SJCRH30 (cell line): ENCODE measurements at places on chromosomes 7 and 10. TPM values are rescaled to one million over a fixed set of nuclear protein-coding genes. Genes with fewer than 3 reads are reported as not detected.

Gene WBP1L
- 24.1 TPM in 2 replicates for total RNA-seq

DNA sequence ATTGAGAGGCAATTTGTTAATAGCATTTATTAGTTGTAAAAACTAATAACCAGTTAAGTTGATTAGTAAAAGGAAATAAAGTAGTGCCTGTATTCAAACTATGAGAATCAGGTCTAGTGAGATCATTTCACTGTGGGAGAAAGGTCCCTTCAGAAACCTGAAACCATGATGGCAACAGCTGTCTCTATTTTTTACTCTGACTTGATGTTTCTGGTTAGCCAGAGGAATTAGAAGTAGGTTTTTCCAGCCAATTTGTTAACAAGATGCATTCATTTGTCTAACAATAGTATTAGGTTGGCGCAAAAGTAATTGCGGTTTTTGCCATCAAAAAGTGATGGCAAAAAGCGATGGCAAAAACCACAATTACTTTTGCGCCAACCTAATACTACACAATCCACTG is 272.2 kb upstream of the YAE1 start:
- no peak overlapping the region for H3K4me3 ChIP-seq
- DNase-seq, result peak; percentile 62
- H3K27ac ChIP-seq, result no peak overlapping the region
- H3K36me3 ChIP-seq, result no peaks in the 10 kb centered on the region

GRCh38 chr10:48404646-48405045 is 98.2 kb downstream of the MAPK8 start:
- no peaks in the 10 kb centered on the region for H3K27me3 ChIP-seq
- DNase-seq, result no peak
- H3K4me1 ChIP-seq, result peaks cover 16% of the 10 kb centered on the region
- no peaks in the 10 kb centered on the region; the same call in 1 of the 2 replicates for H3K36me3 ChIP-seq
- no peak overlapping the region for H3K27ac ChIP-seq

Gene MYL7
- total RNA-seq, result not detected in 2 replicates

DNA sequence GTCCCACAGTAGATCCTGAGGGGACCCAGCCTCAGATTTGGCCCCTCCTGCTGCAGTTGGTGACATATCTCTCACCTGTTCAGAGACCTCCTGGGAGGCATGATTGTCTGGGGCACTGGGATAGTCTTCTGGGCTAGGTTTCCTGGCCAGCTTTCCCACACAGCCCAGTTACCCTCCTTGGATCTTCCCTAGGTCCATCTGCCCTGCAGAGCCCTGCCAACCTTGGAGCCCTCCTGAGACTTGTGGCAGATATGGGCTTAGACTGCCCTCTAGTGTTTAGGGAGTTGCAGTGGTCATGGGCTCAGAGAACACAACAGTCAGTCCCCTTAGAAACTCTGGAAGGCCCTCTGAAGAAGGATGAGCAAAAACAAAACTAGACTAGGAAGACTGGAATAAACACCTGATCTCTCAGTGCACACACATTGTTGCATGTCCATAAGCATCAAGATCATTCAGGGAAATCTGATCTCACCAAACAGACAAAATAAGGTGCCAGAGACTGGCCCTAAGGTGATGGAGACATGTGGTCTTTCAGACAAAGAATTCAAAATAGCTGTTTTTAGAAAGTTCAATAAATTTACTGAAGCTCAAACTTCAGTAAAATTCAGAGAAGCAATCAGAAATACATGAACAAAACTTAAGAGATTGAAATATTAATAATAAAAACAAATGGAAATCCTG is 324.6 kb downstream of the ATRNL1 start:
- no peak overlapping the region for H3K27ac ChIP-seq
- DNase-seq, result peak; percentile 73
- no peaks in the 10 kb centered on the region for H3K36me3 ChIP-seq
- H3K27me3 ChIP-seq, result no peaks in the 10 kb centered on the region
- H3K4me3 ChIP-seq, result no peak overlapping the region
- no peaks in the 10 kb centered on the region for H3K4me1 ChIP-seq

DNA sequence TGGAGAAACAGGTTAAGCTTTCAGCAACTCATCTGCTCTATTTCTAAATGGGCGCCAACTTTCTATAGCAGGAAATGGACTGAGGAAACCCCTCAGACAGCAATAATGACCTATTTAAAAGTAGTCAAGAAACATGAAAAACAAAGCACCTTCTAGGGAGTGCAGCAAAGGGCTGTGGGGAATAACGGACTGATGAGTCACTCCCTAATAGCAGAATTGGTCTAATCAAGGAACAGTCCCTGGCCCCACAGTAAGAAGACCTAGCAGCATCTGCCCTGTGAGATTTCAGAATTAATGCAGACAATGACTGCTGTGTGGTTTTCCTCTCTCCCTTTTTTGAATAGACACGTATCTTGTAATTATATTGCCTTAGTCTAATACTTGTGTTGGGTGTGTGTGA is 602.9 kb downstream of the IPMK start:
- H3K27me3 ChIP-seq, result no peaks in the 10 kb centered on the region
- no peak overlapping the region for H3K27ac ChIP-seq
- no peak for DNase-seq
- no peaks in the 10 kb centered on the region for H3K36me3 ChIP-seq
- H3K4me3 ChIP-seq, result no peak overlapping the region
- H3K4me1 ChIP-seq, result no peaks in the 10 kb centered on the region

DNA sequence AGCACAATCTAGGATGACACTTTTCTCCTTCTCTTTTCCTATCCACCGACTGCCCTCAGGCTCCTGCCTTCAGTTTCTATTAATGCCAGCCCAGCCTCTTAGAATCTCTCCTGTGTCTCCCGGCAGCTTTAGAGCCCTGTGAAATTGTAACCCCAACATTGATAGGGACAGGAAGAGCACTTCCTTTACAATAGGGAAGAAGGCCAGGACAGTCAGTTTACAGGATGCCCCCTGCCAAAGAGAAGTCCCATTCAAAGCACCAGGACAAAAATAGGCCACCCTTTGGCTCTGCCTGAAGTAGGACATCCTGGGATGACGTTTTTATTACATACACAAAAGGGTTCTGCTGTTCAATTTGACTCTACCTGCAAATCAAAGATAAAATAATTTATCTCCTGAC is 64.7 kb upstream of the ANK3 start:
- peak; percentile 20 for DNase-seq
- H3K27me3 ChIP-seq, result no peaks in the 10 kb centered on the region
- no peaks in the 10 kb centered on the region for H3K4me1 ChIP-seq
- no peak overlapping the region for H3K4me3 ChIP-seq
- no peaks in the 10 kb centered on the region for H3K36me3 ChIP-seq
